CD4-positive, CD25-positive, alpha-beta regulatory T cell (primary cell): ENCODE measurements at places on chromosomes 4 and X. TPM values are rescaled to one million over a fixed set of nuclear protein-coding genes. Genes with fewer than 3 reads are reported as not detected.

Gene MXRA5
- not detected for total RNA-seq

Gene OCRL
- total RNA-seq, result 1.4 TPM

Gene SHROOM4
- total RNA-seq, result 0.17 TPM

Gene PABPC5
- not detected for total RNA-seq

Gene IGBP1
- total RNA-seq, result 64.0 TPM

Gene DNAJB14
- total RNA-seq, result 66.1 TPM

Gene HSFX3
- total RNA-seq, result not detected

Gene UXT
- total RNA-seq, result 140 TPM

DNA sequence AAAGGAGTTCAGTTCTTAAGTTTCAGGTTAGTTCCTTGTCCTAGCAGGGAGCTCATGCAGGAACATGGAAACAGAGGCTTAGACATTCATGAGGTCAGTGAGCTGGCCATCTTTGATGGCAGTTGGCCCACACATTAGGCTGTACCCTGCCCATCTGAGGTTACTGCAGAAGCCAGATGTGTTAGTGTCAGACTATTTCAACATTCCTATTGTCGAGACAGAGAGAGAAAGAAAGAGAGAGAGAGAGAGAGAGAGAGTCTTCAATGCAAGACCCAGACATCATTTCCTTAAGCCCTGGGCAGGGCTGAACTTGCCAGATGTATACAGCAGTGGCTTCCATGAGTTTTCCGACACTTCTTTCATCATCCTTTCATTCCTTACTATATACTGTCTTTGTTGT lies 91.3 kb downstream of the PPP1R2C start:
- H3K27ac ChIP-seq, result no peak overlapping the region
- H3K4me3 ChIP-seq, result no peak overlapping the region
- no peaks in the 10 kb centered on the region for H3K4me1 ChIP-seq

DNA sequence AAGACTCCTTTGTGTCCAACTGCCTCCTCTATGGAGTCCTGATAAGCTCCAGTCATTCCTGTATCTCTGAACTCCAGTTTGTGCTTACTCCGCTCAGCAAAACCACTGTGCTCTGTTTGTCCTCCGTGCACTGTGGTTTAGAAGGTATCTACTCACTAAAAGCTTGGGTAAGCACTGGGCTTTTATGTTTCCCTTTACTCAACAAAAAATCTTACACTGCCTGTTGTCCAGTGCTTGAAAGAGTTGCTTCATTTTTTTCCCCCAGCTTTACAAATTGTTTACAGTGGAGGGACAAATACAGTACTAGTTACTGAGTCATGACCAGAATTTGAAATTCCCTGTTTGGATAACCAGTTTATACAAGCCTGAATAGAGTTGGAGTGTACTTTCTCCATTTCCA lies 545.3 kb upstream of the FAT1 start:
- H3K27ac ChIP-seq, result no peak overlapping the region
- H3K36me3 ChIP-seq, result no peaks in the 10 kb centered on the region
- DNase-seq, result no peak
- H3K27me3 ChIP-seq, result no peaks in the 10 kb centered on the region

GRCh38 chrX:17710871-17711301 lies 26.4 kb upstream of the SCML1 start:
- DNase-seq, result no peak
- no peaks in the 10 kb centered on the region for H3K27me3 ChIP-seq
- no peak overlapping the region for H3K27ac ChIP-seq
- no peaks in the 10 kb centered on the region for H3K36me3 ChIP-seq

DNA sequence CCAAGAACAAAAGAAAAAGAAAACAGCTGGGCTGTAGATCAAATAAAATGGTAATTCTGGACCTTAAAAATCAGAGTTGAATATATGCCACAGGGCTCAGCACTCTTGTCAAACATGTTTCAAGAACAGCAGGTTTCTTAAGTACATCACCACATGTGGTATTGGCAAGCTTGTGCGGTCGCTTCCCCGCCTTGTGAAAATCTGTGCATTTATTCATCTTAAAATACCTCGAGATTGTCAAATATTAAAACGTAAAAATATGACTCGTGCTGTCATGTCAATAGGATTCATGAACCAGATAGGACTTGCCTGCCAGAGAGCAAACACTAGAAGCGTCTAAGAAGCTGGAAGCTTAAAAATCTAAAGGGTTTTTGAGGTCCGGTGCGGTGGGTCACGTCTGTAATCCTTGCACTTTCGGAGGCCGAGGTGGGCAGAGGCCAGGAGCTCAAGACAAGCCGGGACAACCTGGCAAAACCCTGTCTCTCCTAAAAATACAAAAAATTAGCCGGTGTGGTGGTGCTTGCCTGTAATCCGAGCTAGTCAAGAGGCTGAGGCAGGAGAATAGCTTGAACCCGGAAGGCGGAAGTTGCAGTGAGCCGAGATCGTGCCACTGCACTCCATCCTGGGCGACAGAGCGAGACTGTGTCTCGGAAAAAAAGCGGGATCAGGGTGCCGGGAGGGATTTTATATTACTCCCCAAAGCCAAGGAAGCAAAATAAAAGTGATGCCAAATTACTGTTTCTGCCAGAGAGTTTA lies 40.2 kb upstream of the TMEM154 start:
- H3K27ac ChIP-seq, result no peak overlapping the region
- no peaks in the 10 kb centered on the region for H3K27me3 ChIP-seq
- H3K36me3 ChIP-seq, result no peaks in the 10 kb centered on the region
- DNase-seq, result no peak
- no peaks in the 10 kb centered on the region for H3K4me1 ChIP-seq

DNA sequence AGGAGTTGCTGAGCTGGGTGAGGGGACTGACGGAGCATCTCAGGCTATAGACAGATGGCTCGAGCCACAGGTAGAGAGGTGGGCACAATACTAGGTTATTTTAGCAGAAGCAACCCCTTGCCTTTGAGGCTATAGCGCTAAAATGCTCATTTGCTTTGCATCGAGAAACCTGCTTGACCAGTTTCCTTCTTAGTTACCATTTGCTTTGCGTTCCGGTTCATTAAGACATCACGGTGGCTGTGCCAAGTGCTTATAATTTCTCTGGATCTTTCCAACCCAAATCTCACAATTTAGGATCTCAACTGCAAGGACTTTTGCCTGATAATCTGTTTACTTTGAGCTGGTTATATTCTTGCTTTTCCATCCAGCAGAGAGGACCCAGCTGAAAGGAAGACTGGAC lies 40.8 kb downstream of the DLG3 start:
- H3K27me3 ChIP-seq, result no peaks in the 10 kb centered on the region
- peaks cover 21% of the 10 kb centered on the region for H3K36me3 ChIP-seq
- no peak for DNase-seq

DNA sequence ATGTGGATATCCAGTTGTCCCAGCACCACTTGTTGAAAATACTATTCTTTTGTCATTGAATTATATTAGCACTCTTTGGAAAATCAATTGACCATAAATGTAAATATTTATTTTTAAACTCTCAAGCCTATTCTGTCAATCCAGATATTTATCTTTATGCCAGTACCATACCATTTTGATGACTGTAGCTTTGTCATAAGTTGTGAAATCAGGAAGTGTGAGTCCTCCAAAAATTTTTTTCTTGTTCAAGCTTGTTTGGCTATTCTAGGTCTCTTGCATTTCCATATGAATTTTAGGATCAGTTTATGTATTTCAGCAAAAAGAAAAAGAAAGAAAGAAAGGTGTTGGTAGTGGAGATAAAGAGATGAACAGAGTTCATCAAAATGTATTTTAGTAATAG lies 8.2 kb upstream of the SMPX start:
- H3K4me1 ChIP-seq, result no peaks in the 10 kb centered on the region
- H3K27me3 ChIP-seq, result no peaks in the 10 kb centered on the region
- no peak for DNase-seq
- no peak overlapping the region for H3K4me3 ChIP-seq

DNA sequence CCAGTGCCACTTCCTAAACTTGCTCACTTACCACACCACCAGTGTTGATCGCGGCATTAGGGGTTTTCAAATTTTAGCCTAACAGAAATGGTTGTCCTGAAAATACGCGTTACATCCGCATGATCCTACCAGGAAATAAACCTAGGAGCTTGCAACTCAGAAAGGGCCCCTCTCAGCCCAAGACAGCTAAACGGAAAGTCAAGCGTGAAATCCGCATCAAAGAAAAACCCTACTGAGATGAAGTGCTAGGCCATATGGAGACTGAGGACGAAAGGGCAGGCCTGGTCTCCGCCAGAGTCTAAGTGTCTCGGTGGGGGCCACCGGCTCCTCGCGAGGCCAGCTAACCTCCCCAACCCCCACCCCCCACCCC lies 626 bp downstream of the YTHDC1 start:
- H3K4me3 ChIP-seq, result peak overlapping the region; percentile 98
- peaks cover 40% of the 10 kb centered on the region for H3K4me1 ChIP-seq
- peaks cover 11% of the 10 kb centered on the region for H3K36me3 ChIP-seq
- peak overlapping the region; percentile 97 for H3K27ac ChIP-seq
- peaks cover under 1% of the 10 kb centered on the region for H3K27me3 ChIP-seq
- DNase-seq, result no peak

DNA sequence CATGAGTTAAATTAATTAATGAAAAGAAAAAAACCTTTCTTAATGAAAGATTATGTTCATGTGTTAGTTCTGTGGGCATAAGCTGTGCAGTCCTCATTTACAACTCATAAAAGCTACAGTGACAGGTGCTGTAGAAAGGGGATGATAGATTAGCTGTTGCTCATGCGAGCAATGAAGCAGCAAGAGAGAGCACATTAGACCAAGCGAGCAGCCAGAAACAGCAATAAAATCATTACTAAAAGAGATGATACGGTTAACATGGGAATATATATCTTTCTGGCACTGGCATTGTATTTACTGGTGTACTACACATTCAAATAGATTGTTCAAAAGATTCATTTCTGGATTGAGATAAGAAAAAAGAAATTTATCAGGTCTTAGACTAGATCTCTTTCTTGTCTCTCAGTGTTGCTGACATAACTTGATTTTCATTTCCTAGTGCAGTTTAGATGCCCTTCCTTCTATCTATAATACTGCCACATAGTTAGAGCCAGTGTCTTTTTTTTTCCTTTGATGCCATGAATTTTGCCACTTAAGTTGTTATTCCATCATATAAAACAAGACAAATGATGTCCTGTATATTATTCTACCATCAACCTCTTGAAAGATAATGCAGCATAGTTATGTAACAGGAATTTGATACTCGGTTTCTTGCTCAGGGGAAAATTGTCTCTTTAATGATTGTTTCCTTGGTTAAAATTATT lies 164.6 kb downstream of the BANK1 start:
- H3K36me3 ChIP-seq, result no peaks in the 10 kb centered on the region
- no peak overlapping the region for H3K27ac ChIP-seq
- DNase-seq, result no peak
- no peaks in the 10 kb centered on the region for H3K4me1 ChIP-seq

DNA sequence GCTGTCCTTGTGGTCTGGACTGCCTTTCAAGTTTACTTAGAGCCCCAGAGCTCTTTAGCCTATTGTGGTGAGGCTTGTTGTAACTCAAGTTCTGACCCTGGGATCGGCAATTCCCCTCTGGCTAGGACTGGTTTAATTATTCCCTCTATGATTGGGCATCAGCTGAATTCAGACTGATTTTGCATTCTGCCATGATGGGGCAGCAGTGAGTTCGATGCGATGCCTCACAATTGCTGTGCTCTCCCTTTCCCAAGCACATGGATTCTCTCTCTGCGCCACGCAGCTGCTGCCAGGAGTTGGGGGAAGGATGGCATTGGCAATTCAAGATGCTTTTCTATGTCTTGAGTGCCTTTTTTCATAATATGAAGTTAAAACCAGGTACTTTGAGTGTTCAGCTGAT lies 327.8 kb upstream of the CXorf51B start:
- no peak overlapping the region for H3K4me3 ChIP-seq
- H3K36me3 ChIP-seq, result no peaks in the 10 kb centered on the region
- H3K27ac ChIP-seq, result no peak overlapping the region
- DNase-seq, result no peak

DNA sequence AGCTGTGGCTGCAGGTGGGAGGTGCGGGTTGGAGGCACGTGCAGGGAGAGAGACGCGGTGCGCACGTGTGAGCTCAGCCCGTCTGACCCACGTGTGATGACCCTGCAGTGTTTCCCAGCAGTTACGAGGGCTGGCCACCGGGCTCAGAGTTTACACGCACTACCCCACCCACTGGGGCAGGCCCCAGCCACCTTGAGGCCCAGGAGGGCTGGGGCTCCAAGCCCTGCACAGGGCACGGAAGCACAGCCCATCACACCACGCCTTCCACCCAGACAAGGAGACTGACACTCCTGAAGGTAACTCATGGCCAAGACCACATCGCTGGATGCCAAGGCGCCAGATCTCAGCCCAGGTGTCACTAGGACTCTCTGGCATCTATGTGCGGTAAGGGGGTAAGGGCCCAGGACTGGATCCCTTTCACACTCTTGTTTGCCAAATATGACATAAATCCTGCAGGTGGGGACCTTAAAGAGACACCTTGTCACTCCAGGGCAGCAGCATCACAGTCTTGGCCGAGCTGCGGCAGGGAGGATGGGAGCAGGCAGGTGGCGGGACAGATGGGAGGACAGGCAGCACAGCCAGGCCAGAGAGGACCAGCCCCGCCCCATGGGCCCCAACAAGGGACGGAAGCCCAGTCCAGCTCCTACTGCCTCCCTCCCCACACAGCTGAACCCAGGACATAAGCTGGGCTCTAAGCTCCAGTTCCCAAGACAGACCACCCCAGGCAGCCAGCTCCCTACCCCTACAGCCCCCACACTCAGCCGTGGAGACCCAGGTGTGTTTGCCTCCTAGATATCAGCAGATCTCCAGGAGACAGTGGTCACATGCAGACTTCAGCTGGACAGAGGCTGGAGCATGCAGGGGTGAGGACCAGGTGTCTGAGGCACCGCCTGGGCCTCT lies 56.8 kb downstream of the ZFYVE28 start:
- peaks cover 19% of the 10 kb centered on the region for H3K4me1 ChIP-seq
- H3K4me3 ChIP-seq, result no peak overlapping the region
- no peak for DNase-seq

DNA sequence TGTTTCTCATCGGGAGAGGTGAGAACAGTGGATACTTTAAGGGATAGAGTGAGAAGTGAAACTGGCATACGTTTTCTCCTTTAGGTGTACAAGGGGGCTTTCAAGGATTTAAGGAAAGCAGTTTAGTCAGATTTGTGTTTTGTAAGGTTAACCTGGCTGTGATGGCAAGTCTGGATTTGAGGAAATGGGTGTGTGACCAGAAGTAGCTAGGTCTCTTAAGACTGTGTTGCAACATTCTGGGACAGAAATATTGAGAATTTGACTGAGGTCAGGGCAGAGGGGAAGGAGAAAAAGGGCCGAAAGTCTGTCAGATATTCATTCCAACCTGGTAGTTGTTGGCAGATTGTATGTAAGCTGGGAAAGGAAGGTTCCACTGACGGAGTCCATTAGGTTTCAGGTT lies 10.4 kb upstream of the GABRE start:
- no peak overlapping the region for H3K4me3 ChIP-seq
- no peaks in the 10 kb centered on the region for H3K36me3 ChIP-seq
- H3K27ac ChIP-seq, result no peak overlapping the region
- no peak for DNase-seq

GRCh38 chr4:98473046-98473445 lies 185.4 kb downstream of the TSPAN5 start:
- peaks cover 28% of the 10 kb centered on the region for H3K36me3 ChIP-seq
- no peak overlapping the region for H3K27ac ChIP-seq
- no peak for DNase-seq

GRCh38 chr4:159823743-159824142 lies 720.9 kb downstream of the RAPGEF2 start:
- H3K4me1 ChIP-seq, result no peaks in the 10 kb centered on the region
- no peak overlapping the region for H3K4me3 ChIP-seq
- no peaks in the 10 kb centered on the region for H3K27me3 ChIP-seq
- no peaks in the 10 kb centered on the region for H3K36me3 ChIP-seq

- H3K36me3 ChIP-seq, result no peaks in the 10 kb centered on the region
- H3K4me3 ChIP-seq, result no peak overlapping the region
- H3K4me1 ChIP-seq, result no peaks in the 10 kb centered on the region
These were observed 111.5 kb downstream of the NR3C2 start for GRCh38 chr4:148330724-148331123.

GRCh38 chr4:155530857-155531256 lies 135.8 kb upstream of the GUCY1A1 start:
- DNase-seq, result no peak
- no peak overlapping the region for H3K4me3 ChIP-seq
- H3K4me1 ChIP-seq, result no peaks in the 10 kb centered on the region
- no peaks in the 10 kb centered on the region for H3K27me3 ChIP-seq
- no peak overlapping the region for H3K27ac ChIP-seq
